ENCODE measurements at places on chromosomes 2 and 18.

DNA sequence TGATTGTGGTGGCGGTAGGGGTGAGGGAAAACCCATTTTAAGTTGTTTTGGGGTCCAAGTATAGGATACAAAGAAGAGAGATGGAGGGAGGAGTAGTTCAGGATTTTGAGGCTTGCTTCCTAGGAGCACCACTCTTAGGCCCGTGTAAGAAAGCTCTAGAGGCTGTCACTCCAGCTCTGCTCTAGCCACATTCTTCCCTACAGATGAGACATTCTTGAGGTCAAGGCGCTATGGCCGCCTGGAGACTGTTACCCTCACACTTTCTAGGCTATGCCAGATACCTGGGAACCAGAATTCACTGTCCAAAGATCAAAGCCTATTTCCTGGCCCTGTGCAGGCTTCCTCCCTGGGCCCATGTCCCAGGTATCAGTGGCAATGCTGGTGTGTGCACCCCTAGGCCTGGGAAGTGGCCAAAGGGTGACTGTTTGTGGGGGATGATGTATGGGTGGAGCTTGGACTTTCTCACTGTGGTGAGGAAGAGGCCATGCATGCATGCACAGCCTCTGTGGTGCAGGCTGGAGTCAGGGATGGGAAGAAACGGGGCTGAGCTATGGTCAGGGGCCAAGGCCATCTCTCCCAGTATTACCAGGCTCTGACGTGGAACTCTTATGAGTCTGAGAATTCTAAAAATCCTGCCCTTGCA is 7.0 kb upstream of the TTL start:
- DNase-seq: no peak

DNA sequence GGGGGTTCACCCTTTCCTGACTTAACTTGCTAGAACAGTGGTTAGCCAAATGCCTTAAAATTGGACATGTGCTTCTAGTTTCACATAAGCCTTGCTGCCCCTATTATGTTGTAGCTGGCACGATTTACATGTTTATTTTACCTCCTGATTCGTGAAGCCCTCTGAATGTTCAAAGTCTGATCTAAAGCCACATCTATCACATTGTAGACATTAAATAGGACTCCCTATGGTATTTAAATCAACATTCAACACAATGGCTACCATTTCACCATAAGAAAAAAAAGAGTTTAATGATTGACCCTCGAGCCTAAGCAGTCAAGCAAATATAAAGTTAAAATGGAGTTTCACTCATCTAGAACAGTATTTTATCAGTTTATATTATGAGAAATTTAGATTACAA is 151.5 kb downstream of the GULP1 start:
- no peak for DNase-seq

- no peak for DNase-seq
Observed at GRCh38 chr2:206069417-206069816, 16.6 kb downstream of the INO80D start.

DNA sequence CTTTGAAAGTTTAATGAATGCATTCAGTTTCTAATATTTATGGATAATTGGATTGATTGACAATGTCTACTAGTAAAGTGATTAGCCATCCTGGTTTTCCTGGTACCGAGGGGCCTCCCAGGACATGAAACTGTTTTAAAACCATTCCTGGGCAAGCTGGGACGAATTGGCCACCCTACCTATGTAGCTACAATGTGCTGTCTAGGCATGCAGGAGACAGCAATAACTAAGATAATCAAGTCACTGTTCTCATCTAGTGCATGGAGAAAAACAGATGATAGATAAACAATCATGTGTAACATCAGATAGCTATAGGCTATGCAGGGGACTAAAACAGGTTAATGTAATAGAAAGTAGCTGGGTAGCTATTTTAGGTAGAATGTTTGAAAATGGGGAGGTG is 67.1 kb downstream of the PMAIP1 start:
- DNase-seq: no peak

DNA sequence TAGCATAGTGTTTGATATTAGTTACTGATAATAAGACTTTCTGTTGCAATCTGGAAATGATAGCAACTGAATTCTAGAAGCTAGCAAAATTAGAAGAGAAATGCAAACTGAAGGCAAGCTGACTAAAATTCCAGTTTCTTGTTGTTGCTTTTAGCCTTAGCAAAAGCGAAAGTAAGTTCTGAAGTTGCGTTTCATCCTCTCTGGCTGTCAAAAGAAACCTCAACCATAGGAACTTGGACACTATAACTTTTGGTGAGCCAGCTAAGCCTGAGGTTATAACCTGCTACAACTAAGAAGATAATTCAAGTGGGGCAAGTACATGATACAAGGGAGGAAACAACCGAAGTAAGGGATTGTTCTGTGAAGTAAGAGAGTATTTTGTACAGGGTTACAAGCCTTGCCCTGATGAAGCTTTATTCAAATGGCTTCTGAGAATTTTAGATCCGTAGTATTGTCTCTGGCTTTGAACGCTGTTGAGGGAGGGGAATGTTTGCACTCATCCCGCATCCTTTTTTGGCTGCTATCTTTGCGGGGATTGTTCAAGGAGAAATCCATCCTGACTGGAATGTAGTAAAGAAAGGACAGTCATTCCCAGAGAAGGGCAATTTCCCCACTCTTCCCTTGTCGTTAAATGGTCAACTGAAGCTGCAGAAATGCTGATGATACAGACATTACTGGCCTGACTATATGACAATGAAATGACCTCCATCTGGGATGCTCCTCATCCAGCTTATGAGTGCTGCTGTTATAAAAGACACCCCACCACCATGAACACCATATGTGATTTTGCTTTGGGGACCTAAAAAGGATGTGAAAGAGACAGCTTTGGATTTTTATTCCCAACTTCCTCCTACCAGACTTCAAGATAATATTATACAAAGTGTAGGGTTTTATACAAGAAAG is 7.0 kb upstream of the TMX3 start:
- DNase-seq: no peak

DNA sequence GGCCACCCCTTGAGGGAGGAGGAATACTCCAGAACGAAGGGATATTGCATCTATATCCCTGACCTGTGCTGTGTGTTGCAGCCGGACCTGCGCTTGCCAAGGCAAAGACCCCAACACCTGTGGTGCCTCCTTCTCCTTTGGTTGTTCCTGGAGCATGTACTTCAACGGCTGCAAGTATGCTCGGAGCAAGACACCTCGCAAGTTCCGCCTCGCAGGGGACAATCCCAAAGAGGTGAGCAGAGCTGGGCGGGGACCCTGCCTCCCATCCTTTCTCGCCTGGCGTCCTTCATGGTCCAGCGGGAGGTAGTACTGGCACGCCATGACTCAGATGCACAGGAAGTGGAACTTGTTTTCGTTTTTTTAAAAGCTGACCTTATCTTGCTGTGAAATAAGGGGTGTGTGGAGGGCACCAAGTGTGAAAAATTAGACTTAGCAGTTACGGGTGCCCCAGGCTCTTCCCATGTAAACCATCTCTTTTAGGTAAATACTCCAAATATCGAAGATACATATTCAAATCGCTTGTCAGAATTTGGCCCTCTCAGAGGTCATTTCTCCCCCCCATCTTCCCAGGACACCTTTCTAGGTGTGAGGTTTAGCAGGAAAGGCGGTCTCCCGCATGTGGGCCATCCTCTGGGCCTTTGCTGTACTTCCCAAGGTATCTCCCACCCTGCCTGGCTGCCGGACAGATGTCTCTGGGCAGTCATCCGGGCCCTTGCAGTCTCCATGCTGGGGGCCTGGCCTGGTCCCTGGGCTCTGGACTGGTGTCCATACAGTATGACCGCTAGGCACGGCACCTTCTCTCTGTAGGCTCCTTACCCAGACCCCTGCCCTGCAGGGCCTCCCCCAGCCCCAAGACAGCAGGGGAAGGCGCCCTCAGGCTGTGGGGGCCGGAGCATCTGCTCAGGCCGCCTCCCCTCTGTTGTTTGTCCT is 57.6 kb downstream of the BOLA3 start:
- no peak for DNase-seq

- DNase-seq: no peak
Observed at GRCh38 chr18:78565240-78565639, 414.4 kb upstream of the SALL3 start.

- no peak for DNase-seq
Observed at GRCh38 chr18:12318857-12319256, 10.8 kb downstream of the TUBB6 start.

DNA sequence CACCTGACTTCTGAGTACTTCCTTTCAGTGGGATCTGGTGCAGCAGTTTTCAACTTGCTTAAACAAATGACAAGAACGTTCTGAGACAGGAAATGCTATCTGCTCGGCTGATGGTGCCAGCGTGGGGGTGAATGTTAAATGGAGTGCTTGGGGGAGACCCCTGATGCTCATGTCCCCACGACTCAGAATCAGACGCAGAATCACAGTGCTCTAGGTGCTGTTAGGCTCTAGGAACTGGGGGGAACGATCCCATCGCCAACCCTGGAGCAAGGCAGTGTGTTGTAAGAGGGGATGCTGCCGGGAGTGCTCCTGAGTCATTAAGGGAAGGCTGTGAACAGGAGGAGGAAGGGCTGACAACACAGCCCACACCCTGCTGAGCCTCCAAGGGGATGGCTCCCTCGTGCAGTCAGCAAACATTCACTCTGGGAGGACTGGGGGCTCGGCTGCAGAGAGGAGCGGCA is 34.1 kb upstream of the KCNF1 start:
- DNase-seq: no peak

- peak; percentile 72 for DNase-seq
Observed at GRCh38 chr2:134320930-134321329, 67.1 kb downstream of the MGAT5 start.

GRCh38 chr18:71995904-71996465 is 548.2 kb downstream of the CBLN2 start:
- DNase-seq: no peak

- DNase-seq: no peak
Observed at GRCh38 chr2:172087780-172088244, 2.5 kb downstream of the DLX1 start.

DNA sequence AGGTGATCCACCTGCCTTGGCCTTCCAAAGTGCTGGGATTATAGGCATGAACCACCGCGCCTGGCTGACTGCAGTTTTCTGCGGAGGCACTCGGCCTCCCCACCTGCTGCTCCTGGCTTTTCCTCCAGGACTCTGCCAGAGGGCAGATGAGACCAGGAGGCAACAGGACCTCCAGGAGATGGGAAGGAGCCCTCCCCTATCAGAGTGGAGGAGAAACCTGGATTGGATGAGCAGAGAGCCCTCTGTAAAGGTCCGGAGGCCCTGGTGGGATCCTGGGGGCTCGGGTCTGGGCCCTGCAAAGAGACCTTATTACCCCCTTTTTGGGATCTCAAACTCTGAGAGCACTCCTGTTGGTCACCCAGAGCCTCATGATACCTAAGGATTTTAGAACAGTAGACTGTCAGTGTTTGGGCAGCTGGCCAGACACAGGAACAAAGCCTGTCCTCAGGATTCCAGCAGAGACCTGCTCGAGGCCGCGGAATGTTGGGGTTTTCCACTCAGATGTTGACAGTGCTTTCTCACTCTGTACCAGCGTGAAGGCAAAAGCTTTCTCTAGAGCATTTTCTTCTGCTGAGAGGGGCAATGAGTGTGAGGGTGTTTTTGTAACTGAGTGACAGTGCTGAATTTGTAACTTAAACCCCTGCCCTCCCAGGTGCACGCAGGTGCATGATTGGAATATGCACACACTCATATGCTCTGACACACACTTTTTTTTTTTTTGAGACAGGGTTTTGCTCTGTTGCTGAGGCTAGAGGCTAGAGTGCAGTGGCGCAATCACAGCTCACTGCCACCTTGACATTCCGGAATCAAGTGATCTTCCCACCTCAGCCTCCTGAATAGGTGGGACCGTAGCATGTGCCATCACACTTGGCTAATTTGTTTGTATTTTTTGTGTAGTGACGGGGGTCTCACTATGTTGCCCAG is 48.4 kb downstream of the NPPC start:
- no peak for DNase-seq

DNA sequence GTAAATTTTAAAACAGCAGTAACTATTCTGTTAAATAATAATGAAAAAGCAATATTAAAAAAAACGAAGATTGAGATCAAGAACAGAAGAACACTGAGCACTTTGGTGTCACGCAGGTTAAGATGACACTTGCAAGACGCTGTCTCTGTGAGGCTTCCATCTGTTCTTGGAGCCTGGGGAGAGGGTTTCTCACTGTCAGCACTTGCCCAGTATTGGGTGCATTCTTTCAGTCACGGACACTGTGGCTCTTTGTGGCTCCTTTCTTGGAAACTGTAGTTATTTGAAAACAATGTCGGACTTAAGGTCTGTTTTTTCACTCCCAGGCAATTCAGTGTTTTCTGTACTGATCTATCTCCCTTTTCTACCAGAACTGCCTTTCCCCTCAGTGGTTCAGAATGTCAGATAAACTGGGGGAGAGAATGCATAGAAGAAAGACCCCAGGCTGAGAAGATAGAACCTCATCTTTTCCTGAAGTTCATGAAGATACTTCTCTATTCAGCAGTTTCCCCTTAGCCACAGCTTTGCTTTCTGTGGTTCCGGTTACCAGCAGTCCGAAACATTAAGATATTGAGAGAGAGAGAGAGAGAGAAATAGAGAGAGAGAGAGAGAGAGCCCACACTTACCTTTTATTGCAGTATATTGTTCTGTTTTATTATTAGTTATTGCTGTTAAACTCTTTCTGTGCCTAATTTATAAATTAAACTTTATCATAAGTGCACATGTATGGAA is 283.3 kb downstream of the DCDC2C start:
- no peak for DNase-seq
